ENCODE measurements at places on chromosomes 3 and 15. TPM values are rescaled to one million over a fixed set of nuclear protein-coding genes. Genes with fewer than 3 reads are reported as not detected.

DNA sequence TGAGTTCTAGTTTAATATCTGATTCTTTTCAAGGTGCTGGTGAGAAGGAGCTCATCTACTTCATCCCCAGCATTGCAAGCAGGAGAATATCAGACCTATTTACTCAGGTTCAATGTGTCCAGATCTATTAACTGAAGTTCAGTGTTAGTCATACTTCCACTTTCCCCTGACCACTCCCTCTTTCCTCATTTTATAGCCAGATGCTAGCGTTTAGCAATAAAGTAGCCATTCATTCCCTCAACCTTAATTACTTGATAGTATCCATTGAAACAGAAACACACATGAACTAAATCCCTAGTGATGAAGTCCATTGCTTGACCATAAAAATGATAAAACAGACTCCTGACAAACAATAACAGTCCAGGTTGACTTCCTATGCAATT is 60.0 kb downstream of the RPL22L1 start:
- no peak for DNase-seq

DNA sequence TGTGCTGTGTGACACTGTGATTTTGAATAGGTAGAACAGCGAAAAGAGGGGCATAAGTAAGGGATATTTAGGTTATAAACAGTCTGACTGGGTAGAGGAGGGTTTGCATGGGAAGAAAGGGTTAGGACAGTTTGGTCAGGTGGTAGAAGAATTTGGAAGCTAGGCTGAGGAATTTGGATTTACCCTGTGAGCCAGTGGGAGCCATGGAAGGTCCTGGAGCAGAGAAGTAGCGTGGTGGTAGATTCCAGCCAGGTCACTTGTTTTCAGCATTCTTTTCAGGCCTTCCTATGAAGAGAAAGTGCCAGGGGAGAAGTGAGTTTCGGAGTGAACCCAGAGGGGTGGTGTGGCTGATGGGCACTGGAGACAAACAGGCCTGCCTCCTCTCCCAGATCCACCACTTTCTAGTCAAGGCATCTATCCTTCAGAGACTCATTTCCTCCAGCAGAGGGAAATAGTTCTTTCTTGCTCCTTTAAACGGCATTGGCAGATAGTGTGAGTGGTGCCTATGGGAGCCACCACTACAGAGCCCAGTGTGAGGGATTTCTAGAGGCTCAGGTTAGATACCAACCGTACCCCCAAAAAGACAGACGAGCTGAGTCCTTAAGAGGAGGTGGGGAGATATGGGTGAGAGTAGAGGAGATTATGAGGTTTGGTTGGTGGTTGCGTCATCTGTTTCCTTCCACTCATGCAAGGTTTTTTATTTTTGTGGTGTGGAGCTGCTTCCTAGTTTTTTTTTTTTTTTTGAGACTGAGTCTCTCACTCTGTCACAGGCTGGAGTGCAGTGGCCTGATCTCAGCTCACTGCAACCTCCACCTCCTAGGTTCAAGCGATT is 21.2 kb downstream of the PXK start:
- DNase-seq: no peak

DNA sequence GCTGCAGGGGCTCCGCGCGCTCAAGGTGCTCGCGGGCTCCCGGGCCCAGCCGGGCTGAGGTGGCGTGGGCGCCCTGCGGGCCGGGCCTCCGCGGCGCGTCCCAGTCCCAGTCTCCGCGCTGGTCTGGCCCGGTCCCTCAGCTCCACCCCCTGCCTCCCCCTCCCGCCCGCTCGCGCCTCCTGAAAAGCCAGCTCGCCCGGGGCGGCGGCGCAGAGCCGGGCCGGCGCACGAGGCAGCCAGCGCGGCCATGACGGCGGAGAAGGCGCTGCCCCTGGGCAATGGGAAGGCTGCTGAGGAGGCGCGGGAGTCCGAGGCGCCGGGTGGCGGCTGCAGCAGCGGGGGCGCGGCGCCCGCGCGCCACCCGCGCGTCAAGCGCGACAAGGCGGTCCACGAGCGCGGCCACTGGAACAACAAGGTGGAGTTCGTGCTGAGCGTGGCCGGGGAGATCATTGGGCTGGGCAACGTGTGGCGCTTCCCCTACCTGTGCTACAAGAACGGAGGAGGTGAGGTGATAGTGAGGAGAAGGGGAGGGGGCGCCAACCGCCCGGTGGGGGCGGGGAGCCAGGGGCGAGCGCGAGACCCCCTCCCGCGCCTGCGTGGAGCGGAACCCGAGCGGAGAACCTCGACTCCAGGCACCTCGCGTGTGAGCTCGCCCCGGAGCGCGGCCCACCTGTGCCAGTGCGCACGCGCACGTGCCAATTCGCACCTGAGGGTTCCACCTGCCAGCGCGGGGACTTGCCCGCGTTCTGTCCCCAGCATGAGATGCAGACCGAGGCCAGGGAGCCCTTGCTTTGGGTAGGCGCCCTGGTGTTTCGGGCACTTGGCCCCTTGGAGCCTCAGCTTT is at the start of gene SLC6A11:
TSS of gene SLC6A11 (plus strand) at position 210 of the 844 bp plus-strand sequence. CDS start at position 248, 38 bp downstream.
- DNase-seq: no peak

- no peak for DNase-seq
These were observed 148.0 kb upstream of the TPM1 start for GRCh38 chr15:62894322-62895085.

DNA sequence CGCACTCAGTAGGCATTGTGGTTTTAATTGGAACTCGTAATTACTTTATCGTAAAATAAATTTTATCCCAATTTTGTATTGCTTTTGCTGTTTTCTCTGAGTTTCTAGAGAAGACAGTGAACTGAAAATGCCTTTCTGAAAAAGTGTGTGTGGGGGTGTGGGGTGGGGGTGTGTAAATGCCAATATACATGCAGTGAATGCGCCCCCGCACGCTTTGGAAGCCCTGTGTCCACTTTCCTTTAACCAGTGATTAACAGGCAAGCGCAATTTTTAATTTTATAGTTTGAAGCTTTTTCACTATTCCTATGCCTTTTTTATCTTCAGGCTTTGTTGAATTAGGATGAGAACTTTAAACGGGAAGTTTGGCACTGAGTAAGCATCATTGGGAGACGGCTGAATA is 47.4 kb upstream of the GMNC start:
- no peak for DNase-seq

GRCh38 chr3:89165636-89166263 is 58.3 kb downstream of the EPHA3 start:
- DNase-seq: no peak

GRCh38 chr3:192408007-192408646 is 319.2 kb downstream of the FGF12 start:
- peak; percentile 3 for DNase-seq

FSTL1 gene
- total RNA-seq: 34.4 TPM

DNA sequence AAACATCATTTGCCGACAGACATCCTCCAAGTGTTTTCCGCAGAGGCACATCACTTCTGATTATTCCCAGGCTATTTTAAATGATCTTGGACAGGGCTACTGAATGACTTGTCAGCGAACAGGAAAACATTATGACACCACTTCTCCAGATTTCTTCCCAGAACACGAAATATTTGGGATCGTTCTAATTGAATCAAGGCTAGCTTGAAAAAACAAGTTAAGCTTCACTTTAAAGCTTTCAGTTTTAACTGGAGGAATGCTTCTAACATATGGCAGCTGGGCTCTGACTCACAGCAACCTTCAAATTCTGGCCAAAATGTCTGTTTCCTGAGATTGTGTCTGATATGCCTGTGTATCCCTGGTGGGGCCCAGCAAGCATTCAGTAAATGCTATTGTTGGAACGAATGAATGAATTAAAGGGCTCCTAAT is 127.0 kb upstream of the ICE2 start:
- no peak for DNase-seq

GPR176 gene
- 1.5 TPM for total RNA-seq

DNA sequence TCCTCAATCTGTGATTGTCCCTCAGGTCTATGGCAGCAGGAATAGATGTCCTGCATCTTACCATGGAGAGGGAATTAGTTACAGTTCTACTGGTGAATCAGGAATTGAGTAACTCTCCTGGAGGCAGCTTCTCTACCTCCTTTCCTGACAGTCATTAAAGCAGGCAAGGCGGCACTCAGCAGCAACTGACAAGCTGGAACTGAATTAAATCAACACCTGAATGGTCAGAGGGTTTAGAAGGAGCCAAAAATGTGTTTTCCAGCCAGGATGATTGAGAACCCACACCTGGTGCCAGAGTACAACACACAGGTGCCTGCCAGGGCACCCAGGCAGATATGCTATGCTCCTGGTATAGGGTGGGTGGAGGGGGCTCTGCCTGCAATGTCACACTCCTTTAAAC is 43.1 kb upstream of the TIPARP start:
- DNase-seq: no peak

LTF gene
- 0.53 TPM for total RNA-seq

GRCh38 chr3:186950402-186951093 is 20.2 kb downstream of the ST6GAL1 start:
- no peak for DNase-seq

GRCh38 chr3:151130428-151130827 is 45.0 kb downstream of the MED12L start:
- DNase-seq: no peak

- DNase-seq: no peak
These were observed 122.1 kb downstream of the AQP9 start for GRCh38 chr15:58260205-58260724.

DNA sequence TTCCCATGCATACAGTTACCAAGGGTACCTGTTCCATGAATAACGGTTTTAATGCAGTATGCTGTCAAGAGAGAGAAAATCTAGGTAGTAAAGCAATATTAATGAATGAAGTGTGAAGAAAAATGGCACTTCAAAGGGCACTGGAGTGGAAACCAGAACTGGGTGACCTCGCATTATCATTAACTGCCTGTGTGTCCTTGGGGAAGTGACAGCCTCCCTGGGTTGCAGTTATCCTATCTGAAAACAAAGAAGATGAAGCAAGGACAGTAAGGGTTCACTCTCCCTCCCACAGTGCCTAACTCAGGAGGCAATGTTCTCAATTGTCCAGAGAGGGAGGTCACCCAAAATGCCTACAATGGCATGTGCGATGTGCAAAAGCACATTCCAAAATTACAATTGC is 15.1 kb downstream of the MTHFS start:
- DNase-seq: no peak

GRCh38 chr15:52558196-52558595 is 10.6 kb downstream of the ARPP19 start:
- DNase-seq: no peak

CDHR4 gene
- total RNA-seq: 0.20 TPM

GRCh38 chr15:52486003-52486996 is 42.4 kb downstream of the MYO5A start:
- DNase-seq: no peak

CSPG4 gene
- total RNA-seq: 2.1 TPM
